ENCODE measurements at places on chromosomes 12 and 14.
A peak's percentile ranks its signal among the peaks of the same experiment; 100 is the strongest.

DNA sequence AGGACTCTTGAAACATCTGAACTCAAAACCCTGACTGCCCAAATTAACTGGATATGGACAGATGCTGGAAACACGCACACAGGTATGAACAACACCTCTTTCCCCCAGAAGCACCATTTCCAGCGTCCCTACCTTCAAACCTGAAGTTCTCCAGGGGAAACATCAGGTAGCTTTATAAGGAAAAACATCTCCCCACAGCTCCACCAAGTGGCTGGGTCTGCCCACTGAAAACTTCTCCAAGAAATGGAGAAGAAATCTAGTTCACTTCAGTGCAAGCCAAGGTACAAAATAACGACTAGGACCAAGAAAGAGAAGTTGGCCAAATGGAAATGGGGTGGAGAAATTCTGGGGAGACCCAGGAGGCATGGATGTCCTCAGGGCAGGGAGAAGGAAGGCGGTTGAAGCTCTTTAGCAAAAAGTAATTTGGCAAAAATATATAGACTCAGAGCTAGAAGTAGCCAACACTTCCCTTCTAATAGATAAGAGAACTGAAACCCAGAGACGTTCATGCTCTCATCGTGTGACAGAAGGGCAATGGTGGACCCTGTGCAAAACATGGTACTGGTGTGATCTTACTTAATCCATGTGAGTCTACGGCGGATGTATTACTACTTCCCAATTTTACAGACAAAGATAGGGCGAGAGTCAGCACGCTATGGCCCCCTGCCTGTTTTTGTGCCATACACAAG lies 10.5 kb upstream of the NUAK1 start:
- no peak for DNase-seq

DNA sequence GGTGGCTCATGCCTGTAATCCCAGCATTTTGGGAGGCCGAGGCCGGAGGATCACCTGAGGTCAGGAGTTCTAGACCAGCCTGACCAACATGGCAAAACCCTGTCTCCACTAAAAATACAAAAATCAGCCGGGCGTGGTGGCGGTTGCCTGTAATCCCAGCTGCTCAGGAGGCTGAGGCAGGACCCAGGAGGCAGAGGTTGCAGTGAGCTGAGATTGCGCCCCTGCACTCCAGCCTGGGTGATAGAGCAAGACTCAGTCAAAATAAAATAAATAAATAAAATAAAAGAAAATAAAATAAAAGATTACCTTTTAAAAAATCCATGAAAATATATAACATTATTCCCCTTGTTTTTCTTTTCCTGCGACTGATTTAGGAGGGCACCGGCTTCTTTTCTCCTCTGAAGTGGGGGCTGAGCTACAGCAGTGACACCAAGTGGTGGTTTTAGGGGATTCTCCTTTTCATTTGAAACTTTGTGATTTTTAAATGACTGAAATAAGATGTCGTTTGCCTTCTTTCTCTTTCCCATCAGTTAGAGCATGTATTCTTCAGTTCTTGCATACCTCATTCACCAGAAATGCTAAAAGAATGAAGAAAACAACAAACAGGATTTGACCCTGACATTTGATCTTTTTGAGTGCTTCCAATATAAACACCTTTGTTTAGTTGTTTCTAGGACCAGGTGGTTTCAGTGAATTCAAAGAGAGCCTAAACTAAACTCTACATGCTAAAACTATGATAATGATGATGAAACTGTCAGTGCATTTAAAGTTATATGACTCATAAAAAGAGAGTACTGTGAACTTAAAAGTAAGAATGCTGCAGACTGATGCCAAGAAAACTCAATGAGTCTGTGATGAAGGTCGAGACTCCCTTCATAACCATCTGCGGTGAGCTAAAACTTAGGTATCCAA lies 22.6 kb upstream of the PKP2 start:
- no peak for DNase-seq

DNA sequence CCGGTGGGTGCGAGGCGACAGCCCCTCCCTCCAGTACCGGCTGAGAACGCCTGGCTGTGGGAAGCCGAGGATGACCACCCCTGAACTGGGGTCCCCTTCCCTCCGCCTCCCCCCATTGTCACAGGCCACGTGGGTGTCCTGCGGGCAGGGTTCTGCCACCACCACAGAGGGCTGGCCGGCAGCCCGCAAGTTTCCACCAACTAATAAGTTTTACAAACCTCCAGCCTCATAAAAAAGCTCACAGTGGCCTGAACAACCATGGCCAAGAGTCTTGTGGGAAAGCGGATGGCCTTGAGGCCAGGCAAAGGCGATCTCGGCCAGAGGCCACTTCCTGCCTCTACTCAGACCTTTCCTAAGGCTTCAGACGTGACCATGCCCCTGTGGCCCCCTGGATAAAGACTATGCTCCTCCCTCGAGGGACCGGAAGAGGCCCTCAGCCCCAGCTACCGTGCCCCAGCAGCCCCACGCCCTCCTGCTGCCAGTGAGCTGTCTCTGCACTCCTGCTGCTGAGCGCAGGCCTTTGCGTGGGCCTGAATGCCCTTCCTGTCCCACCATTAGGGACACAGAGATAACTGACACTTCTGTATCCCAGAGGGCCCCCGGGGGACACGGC lies 46.1 kb upstream of the DLK1 start:
- no peak for DNase-seq

DNA sequence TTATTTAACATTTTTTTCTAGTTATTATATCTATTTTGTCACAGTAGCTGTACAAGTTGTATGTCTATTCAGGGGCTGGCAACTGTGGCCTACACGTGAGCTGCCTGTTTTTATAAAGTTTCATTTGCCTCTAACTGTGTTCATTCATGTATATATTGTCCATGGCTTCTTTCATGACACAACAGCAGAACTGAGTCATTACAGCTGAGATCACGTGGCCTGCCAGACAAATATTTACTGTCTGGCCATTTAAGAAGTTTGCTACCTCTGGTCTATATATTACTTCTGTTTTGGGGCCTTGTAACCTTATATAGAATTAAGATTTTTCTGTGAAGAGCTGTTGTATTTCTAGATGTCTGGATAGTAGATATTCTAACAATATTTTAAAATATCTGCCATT lies 37.9 kb downstream of the KIAA0586 start:
- no peak for DNase-seq

GRCh38 chr14:58787592-58787991 lies 149.8 kb downstream of the DACT1 start:
- DNase-seq, result no peak

- no peak for DNase-seq
Observed at GRCh38 chr14:97442363-97442762, 645.2 kb downstream of the VRK1 start.

DNA sequence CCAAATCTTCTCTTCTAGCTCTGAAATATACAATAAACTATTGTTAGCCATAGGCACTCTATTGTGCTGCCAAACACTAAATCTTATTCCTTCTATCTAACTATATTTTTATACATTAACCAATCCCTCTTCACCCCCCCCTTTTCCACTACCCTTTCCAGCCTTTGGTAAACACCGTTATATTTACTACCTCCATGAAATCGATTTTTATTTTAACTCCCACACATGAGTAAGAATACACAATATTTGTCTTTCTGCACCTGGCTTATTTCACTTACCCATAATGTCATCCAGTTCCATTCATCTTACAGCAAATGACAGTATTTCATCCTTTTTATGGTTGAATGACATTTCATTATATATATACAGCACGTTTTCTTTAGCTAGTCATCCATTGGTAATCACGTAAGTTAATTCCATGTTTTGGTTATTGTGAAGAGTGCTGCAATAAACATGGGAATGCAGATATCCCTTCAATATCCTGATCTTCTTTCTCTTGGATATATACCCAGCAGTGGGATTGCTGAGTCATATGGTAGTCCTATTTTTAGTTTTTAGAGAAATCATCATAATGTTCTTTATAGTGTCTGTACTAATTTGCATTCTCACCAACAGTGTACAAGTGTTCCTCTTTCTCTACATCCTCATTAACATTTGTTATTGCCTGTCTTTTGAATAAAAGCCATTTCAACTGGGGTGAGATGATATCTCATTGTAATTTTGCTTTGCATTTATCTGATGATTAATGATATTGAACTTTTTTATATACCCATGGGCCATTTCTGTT lies 34.2 kb upstream of the PLBD1 start:
- DNase-seq, result no peak

GRCh38 chr14:59188461-59189090 lies at the start of gene DAAM1:
DAAM1 (plus strand) TSS chr14:59188667; CDS start chr14:59263478, 74,811 bp downstream.
- peak; percentile 89 for DNase-seq

DNA sequence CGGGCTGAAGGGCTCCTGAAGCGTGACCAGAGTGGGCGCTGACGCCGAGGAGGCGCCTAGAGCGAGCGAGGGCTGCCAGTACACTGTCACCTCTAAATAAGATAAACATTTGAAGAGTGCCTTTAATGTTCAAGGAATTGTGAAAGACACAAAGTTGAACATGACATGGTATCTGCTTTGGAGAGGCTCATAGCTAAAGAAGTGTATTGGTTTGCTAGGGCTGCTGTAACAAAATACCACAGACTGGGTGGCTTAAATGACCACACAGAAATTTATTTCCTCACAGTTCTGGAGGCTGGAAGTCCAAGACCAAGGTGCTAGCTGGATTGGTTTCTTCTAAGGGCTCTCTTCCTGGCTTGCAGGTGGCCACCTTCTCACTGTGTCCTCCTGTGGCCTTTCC lies 33.7 kb upstream of the NUBPL start:
- no peak for DNase-seq

DNA sequence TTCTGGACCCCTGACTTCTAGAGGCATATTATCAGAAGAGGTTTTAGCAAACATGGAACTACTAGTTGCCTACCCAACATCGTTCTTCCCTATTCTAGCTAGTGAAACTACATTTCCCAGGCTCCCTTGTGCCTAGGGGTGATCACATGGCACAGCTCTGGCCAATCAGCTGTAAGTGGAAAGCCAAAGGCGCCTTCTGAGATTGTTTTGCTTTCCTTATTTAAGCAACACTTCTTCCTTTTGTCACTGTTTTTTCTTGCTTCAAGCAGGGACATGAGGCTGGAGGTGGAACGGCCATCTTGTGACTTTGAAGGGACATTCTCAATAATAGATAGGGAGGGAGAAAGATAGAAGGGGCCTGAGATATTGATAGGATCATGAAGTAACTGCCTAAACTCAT lies 136.7 kb downstream of the ZNF664 start:
- no peak for DNase-seq

GRCh38 chr12:121797937-121798786 lies 4.7 kb upstream of the RHOF start:
- DNase-seq, result no peak

GRCh38 chr14:36105401-36105800 lies 71.1 kb downstream of the PTCSC3 start:
- DNase-seq, result no peak

DNA sequence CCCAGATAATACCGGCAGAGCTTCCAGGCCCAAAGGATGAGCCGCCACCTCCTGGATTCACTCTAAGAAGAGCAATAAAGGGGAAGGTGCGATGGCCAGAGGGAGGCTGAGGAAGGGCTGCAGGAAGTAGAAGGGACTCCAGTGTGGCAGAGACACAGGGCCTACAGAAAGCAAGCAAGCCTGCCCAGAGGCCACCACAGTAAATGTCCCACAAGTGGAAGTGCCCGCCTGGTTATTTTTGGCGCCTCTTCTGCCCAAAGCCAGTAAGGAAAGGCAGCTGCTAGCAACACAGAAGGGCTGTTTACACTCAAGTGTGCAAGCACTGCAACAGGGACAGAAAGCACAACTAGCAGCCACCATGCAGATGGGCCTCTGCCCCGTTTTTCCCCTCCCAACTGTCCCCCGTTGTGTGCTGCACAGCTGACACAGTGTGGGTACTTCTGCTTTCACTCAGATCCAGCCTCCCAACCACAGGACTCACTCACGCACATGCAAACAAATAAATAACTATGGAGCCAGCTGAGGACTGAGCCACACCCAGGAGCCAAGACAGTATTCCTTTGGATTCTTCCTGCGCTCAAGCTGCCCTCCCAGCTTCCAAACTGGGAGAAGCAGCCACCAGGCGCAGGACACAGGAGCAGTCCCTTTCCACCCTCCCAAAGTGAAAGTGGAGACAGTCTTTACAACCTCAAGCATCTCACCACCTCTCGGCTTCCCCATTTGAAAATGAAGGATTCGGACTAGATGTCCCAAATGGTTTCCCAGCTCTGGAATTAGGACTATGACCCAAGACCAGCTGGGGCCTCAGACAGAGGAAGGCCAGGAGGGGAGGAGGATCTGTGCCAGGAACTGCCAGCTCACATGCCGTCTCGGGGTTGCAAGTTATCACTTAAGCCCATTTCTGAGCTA lies 40.0 kb upstream of the PNMA1 start:
- DNase-seq, result peak; percentile 65

DNA sequence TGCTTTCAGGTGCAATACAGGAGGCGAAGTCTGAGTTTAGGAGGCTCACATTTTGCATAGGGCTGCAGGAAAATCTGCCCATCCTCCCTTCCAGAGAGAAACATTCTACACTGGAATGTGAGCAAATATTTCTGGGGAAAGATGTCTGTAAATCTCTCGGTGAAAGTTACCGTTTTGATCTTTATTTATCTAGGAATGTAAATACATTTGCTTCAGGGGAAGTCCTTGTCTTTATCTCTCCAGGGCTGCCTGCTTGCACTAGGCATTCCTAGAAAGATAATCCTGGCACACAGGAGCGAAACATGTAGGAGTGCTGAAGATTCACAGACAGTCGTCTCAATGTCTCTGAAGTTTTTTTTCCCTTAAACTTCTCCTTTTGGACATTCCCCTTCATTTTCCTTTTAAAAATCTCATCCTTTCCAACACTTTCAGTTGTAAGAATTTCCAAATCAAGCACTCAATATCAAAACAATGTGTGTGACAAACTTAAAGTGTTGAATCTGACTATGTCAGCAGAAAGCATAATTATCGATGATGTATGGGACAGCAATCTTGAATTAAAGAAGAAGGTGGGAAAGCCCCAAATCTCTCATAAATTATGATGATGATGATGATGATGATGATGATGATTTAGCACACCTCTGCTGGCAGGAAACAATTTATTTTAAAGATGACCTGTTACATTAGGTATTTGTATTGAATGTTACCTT lies 113.4 kb upstream of the RESF1 start:
- DNase-seq, result no peak

DNA sequence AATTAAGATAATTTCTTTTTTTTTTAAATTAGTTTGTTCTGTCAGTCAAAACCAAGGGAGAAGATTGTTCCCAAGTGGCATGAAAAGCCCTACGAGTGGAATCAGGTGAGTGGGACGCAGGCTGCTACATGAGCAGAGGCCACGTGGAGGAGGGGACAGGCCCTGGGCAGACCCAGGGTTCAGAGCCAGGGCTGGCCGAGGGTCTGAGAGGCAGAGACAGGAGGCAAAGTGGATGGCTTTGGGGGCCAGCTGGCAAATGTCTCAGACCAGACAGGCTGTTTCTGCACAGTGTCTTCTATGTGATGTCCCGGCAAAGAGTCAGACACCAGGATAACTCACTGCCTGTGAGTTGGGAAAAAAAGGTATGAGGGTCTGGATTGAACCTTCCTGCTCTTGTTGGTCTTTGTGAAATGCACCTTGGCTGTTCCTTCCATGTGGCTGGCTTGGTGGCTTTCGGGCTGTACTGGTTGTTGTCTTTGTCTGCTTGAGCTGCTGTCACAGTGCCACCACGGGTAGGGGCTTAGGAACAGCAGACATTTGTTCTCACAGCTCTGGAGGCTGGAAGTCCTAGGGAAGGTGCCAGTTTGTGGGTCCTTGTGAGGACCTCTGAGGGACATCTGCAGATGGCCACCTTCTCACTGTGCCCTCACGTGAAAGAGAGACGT lies 35.8 kb upstream of the ASPG start:
- DNase-seq, result no peak

Data from activated naive CD8-positive, alpha-beta T cell treated with anti-CD3 and anti-CD28 coated beads, Interleukin-2, amount 50 U/mL, for 24 hours (primary cell).